ENCODE measurements at places on chromosomes 3 and 15. TPM values are rescaled to one million over a fixed set of nuclear protein-coding genes. Genes with fewer than 3 reads are reported as not detected.

GRCh38 chr15:31974855-31975829 lies 55.2 kb upstream of the CHRNA7 start:
- peak; percentile 51 for DNase-seq

LOXL1 gene
- 80.8 TPM for polyA plus RNA-seq

- no peak for DNase-seq
These were observed 462.9 kb upstream of the SGO1 start for GRCh38 chr3:20648921-20649381.

DNA sequence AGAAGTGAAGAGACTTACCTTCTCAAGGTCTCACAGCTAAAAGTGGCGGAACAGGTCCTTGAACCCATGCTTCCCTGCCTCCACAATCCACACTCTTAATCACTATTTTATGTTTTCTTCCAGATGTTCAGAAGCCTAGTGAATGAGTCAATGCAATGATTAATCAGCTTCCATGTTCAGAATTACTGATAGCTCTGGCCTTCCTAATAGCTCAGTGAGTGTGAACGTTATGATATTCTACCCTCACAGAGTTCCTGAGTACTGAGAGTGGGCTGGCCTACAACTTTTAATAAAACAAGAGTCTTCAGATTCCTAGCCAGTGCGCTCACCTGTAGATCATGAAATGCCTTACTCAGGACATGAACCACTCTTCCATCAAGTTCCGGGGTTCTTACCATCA lies 443.0 kb upstream of the ADAMTS9 start:
- no peak for DNase-seq

- DNase-seq: peak; percentile 28
These were observed 57.8 kb upstream of the HRH1 start for GRCh38 chr3:11096266-11097139.

DNA sequence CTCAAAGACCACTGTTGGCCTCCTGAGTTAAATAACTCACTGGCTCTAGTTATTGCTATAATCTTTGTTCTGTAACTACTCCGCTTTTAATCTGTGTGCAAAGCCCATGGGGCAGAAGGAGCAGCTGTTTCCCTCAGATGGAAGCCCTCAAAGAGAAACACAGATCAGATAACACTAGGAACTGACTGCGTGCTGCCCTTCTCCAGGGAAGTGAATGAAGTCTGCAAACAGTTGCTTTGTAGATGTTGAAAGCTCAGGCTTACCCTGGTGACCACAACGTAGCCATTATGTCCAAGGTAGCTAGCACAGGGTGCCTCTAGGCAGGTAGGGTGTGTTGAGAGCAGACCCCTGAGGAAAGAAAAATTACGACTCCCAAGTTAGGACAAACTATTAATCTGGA lies 152.3 kb upstream of the STAC start:
- no peak for DNase-seq

- no peak for DNase-seq
These were observed 123.0 kb downstream of the PEAK1 start for GRCh38 chr15:77296773-77297337.

TNFSF10 gene
- polyA plus RNA-seq: 45.8 TPM

DNA sequence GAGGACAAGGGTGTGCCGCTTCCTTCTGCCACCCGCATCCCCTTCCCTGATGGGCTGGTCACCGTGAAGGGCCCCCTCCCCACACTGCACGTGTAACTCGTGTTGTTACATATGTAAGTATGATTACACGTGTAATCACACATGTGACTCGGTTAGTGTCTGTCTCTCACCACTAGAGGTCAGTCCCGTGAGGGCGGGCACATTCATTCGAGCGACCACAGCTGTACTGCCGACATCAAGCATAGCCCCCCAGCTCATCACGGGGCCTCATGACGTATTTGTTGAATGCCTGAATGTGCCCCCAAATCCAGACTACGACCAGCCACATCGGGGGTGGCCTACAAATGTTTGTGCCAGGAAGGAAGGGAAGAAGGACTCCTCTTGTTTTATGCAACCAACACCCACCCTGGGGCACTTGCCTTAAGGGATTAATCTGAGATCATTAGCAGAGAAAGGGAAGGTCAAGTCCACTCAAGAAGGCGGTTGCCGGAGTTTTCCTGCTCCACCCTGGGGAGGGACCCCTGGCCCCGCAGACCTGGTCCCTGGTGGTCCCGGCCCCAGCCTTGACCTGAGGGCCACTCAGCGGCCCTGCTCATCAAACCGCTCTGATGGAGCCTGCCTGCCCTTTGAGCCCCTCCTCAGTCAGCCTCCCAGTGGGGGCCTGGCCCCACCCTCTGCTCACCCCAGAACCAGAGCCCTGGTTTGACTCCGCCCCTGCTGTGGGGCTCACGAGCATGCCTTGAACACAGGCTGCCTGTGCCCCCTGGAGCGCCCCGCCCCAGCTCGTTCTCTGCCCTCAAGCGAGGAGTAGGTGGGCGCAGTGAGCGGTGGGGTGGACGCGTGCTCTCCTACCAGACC lies 52.8 kb downstream of the RGMA start:
- no peak for DNase-seq

DNA sequence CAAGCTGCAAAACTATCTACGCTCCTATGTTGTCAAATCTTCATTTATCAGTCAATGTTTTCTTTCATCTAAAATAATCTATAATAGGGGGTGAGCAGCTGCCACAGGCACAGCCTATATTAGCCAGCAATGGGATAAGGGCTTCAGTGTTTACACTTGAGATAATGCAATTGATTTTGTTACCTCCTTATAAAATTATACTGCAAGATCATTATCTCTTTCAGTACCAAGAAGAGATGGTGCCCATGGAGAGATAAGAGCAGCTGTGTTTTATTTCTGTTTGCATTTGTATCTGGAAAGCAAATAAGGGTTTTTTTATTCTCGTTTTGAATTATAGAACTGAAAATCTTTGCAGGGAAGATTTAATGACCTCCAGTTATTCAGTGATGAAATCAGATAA lies 68.9 kb downstream of the PLD1 start:
- DNase-seq: no peak

DNA sequence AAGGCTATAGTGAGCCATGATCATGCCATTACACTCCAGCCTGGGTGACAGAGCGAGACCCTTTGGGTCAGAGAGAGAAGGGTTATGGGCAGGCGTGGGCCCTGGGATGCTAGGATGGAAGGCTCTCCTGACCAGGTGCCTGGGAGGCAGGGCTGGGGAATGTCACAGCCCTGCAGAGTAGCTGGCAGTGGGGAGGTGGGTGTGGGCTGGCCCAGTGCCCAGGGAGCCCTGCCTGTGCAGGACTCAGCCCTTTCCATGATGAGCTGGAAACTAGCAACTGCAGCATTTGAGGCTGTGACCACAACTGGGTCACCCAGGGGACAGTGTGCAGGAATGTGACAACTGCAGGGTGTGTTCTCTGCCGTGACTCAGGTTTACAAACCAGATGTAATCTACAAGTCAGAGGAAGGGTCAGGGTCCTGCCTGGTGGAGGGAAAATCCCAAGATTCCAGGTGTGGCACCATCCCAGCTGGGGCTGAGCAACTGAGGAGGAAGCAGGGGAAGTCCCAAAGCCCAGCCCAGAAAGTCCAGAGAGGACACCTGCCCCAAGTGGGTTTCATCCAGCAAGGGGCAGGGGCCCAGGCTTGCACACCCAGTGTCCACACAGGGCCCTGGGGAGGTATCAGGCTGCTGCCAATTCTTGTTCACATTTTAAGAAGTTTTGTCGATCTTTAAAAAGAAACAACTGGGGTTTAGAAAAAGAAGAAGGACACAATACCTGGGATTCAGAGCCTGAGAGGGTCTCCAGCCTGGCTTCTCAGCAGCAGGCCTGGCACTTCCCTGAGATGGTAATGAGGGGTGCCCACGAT lies 45.5 kb downstream of the SLC28A1 start:
- no peak for DNase-seq

GRCh38 chr15:64209680-64210334 lies 47.0 kb upstream of the PPIB start:
- no peak for DNase-seq

DNA sequence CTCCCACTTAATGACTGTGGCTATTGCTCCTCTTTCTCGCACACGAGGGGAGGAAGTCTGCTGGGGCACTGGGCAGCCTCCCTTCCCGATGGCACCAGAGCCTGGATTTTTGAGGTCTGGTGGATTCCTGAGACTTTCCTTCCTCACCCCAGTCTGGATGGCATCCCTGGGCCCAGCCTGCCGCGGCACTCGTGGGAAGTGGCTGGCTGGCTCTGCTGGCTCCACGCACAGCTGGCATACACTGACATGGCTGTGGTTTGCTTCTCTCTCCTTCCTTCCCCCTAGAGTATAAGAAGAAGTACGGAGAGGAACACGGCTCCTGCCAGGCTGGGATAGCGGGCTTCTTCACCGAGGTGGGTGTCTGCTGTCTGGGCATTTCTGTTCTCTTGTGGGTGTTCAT lies 319.8 kb upstream of the LRRFIP2 start:
- no peak for DNase-seq

DIS3L gene
- 43.8 TPM for polyA plus RNA-seq

PARP15 gene
- polyA plus RNA-seq: 0.25 TPM

DNA sequence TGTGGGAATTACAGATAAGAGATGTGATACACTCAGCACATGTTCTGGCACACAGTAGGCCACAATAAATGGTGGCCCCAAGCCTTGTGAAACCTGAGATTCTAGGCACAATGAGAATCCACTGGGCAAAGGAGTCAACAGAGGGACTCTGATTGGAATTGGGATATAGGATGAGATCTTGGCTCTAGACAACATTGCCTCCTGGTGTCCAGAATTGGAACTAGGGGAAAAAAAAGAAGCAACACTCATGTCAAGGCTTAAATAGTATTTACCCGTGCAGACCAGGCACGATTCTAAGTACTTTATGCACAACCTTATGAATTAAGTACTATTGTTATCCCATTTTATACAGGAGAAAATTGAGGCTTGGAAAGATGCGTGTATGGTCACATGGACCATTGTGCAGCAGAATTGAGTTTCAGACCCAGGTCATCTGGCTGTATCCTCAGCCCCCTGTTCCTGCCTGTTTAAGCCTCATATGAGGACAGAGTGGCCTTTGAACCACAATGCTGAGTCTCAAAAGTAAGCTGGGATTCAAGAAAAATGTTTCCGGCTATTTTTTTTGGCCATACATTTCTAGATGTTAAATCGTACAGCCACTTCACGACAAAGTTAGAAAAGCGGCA lies 124.8 kb downstream of the SV2B start:
- peak; percentile 23 for DNase-seq

- DNase-seq: no peak
These were observed 84.4 kb downstream of the BTD start for GRCh38 chr3:15685927-15686326.

DNA sequence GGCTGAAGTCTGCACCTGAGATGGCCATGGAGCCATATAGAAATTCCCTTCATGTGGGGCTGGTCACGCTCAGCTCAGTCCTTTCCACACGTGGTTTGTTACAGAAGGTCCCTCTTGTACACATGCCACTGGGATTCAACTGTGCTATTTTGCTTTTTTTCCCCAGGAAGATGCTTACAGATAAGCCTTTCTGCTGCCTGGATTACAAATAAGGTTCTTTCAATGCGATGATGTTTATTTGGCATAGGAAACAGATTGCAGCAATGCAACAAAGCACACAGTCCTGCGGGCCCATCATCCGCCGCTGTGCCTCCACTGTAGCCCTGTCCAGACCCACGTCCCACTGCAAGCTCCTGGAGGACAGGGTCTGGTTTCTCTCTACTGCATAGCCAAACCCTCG lies 124.8 kb downstream of the XXYLT1 start:
- DNase-seq: no peak

ANKRD34C gene
- 0.15 TPM for polyA plus RNA-seq

ST8SIA2 gene
- 5.1 TPM for polyA plus RNA-seq

DNA sequence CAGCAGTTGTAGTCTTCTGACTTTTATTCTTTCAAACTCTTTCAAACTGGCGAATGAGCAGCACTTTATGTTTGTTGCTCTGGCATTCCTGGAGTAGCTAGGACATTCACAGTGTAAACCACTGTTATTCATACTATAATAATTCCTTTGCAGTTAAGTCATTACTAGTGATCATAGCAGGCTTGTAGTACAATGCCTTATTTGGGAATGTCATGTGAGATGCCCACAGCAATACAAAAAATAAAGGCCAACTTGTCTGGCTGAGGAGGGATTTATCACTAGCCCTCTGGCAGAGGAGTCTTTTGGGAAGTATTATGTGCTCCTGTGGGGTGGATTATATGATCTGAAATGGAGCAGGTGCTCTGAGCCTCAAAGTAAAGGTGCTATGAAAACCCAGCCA lies 197.2 kb downstream of the VGLL3 start:
- DNase-seq: no peak

DNA sequence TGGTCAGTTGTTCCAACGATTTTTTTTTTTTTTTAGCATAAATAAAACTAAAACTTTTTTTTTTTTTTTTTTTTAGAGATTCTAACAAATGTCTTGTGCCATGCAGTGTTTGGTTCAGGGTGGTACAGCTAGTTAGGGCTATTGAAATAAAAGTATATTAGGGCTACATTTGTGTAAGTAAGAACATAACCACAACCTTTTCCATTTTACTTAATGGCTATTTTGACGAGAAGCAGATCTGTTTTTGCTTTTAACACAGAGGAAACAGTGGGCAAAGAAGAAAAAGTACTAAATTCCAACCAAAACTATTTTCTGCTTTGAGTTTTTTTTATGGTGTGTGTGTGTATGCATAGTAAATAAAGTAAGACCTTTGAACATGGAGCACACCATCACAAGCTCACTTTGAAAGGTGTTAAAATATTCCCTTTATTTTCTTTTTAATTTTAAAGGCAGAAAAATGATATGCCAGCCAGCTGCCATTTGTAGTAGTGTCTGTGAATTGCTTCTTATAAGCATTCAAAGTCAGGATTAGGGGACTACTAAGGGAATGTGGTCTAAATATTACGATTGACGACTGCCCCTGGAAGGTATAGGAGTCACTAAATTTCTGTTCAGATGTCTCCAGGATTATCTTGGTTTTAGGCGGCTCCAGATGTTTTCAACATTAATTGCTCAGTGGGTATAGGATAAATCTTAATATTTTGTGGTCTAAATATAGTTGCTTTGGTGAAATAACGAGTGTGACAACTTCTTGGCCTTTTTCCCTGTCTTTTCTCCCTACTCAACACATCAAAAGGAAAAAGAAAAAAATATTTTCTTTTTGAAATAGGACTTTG lies 3.1 kb downstream of the RARB start:
- no peak for DNase-seq

- DNase-seq: no peak
These were observed 79.1 kb downstream of the GREM1 start for GRCh38 chr15:32796856-32797255.

DNA sequence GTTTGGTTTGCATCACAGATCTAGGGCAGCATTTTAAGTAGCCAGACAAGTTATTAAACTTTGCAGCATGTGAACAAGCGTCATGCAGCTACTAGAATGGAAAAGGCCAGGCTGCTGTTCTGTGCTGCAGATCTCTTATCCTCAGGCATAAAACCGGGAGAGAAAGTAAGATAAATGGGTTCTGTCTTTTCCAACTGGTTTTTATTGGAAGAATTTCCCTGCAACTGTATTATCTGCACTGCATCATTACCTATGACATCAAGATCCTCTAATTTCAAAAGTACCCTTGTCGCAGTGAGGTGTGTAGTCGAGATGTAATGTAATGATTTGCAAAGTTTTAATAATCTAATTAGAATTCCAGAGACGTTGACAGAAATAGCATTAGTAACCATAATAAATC lies 240.3 kb downstream of the FEZF2 start:
- no peak for DNase-seq

All from right renal pelvis (tissue), 4 donors.